ENCODE measurements at places on chromosomes 12 and 14. TPM values are rescaled to one million over a fixed set of nuclear protein-coding genes. Genes with fewer than 3 reads are reported as not detected.

DNA sequence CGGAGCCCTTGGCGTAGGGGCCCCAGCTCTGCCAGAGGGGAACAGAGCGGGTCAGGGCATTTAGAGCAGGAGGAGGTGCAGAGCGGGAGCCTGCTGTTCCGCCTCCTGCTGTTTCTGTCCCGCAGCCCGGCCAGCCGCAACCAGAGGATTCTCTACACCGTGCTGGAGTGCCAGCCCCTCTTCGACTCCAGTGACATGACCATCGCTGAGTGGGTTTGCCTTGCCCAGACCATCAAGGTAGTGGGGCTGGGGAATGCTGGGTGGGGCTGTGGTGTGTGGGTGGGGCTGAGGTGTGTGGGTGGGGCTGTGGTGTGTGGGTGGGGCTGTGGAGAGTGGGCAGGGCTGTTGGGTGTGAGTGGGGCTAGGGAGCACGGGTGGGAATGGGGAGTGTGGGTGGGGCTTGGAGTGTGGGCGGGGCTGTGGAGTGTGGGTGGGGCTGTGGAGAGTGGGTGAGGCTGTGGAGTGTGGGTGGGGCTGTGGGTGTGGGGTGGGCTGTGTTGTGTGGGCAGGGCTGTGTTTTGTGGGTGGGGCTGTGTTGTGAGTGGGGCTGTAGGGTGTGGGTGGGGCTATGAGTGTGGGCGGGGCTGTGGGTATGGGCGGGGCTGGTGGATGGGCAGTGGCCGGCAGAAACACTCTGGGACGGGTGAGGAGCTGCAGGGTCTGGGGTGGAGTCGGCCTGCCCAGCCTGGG lies 8.0 kb downstream of the ASPG start:
- no peak for DNase-seq

GRCh38 chr12:69423037-69423905 lies 46.9 kb upstream of the FRS2 start:
- DNase-seq = no peak

DNA sequence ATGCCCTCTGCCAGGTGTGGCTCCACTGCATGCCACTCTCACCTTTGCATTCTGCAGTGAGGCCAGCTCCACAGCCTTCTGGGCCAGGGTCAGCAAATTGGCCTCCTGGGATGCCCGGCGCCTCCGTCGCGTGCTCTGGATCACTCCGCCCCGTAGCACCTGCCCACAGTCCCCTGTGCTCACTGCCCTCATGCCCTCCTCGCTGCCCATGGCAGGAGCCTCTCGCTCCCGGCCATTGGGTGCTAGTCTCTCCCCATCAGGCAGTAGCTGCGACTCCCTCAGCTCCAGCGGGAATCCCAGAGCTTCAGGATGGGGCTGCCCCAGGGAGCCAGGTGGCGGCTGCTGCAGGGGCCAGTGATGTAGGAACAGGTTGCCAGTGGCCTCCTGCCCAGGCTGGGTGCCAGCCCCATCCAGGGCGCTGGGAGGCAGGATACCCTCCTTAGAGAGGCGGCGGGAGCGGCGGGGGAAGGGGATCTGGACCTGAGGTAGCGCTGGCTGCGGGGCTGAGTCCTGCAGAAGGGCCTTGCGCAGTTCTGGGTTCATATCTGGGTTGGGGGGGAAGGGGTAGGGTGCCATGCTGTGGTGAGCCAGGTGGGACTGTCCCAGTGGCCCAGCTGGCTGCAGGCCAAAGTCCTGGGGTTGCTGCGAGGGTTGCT lies 24.5 kb upstream of the PNMA1 start:
- no peak for DNase-seq

CBLN3 gene
- polyA plus RNA-seq = 4.2 TPM

GALNT8 gene
- polyA plus RNA-seq = 4.0 TPM

Data from renal pelvis (tissue), 12 donors.